H4 (cell line): ENCODE measurements at places on chromosomes 7 and 10. TPM values are rescaled to one million over a fixed set of nuclear protein-coding genes. Genes with fewer than 3 reads are reported as not detected.

The CPVL gene
- 106 and 113 TPM in 2 replicates for total RNA-seq

The UNCX gene
- not detected in 2 replicates for total RNA-seq

The PIK3AP1 gene
- 0.43 TPM in 1 of 2 replicates, not detected in the other for total RNA-seq

The CFAP69 gene
- 1.3 and 1.8 TPM in 2 replicates for total RNA-seq

The MAT1A gene
- 1.2 and 1.7 TPM in 2 replicates for total RNA-seq

The PDE6C gene
- not detected in 2 replicates for total RNA-seq

The TRUB1 gene
- 34.9 and 36.2 TPM in 2 replicates for total RNA-seq

The SPRN gene
- not detected in 2 replicates for total RNA-seq

The ACSM6 gene
- not detected in 2 replicates for total RNA-seq

The OPN4 gene
- total RNA-seq, result 0.02 and 0.35 TPM in 2 replicates

The SLC39A12 gene
- not detected in 2 replicates for total RNA-seq

The FAM180A gene
- 0.35 TPM in 1 of 2 replicates, not detected in the other for total RNA-seq
